ENCODE measurements at places on chromosomes 11 and 22.

DNA sequence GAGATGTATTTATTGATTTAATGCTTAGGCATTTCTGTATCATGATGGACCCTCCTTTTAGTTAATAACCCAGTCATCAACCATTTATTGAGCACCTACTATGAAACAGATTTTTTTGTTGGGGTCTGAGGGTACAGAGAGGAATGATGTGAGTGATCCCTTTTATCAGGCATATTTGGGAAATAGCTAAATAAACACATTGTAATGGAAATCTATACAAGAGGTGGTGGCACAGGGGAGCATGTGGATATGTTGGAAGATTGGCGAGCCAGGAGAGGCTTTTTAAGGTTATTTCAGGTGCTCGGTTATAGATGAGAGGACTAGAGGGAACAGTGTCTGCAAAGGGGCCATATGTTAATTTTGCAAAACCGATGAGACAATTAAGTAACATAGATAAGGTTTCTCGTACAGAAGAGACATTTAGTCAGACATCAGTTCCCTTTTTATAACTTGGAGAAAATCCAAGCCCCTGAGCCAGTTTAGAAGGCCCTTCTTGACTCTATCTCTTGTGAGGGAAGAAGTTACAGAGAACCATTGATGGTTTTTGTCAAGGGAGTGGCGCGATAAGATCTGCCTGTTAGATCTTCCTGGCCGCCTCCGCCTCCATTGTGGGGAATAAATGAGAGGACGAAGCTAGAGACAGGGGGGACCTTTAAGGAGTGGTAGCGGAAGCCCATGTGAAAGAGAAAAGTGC, 2.0 kb downstream of the ATXN10 start:
- DNase-seq = no peak

DNA sequence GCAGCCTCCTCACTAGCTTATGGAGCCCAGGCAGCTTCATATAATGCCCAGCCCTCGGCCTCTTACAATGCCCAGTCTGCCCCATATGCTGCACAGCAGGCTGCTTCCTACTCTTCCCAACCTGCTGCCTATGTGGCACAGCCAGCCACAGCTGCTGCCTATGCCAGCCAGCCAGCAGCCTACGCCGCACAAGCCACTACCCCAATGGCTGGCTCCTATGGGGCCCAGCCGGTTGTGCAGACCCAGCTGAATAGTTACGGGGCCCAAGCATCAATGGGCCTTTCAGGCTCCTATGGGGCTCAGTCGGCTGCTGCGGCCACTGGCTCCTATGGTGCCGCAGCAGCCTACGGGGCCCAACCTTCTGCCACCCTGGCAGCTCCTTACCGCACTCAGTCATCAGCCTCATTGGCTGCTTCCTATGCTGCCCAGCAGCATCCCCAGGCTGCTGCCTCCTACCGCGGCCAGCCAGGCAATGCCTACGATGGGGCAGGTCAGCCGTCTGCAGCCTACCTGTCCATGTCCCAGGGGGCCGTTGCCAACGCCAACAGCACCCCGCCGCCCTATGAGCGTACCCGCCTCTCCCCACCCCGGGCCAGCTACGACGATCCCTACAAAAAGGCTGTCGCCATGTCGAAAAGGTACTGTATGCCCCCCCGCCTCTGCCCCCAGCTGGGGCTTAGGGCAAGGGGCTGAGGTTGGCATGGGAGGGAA, 8.8 kb downstream of the RBM14 start:
- no peak for DNase-seq

DNA sequence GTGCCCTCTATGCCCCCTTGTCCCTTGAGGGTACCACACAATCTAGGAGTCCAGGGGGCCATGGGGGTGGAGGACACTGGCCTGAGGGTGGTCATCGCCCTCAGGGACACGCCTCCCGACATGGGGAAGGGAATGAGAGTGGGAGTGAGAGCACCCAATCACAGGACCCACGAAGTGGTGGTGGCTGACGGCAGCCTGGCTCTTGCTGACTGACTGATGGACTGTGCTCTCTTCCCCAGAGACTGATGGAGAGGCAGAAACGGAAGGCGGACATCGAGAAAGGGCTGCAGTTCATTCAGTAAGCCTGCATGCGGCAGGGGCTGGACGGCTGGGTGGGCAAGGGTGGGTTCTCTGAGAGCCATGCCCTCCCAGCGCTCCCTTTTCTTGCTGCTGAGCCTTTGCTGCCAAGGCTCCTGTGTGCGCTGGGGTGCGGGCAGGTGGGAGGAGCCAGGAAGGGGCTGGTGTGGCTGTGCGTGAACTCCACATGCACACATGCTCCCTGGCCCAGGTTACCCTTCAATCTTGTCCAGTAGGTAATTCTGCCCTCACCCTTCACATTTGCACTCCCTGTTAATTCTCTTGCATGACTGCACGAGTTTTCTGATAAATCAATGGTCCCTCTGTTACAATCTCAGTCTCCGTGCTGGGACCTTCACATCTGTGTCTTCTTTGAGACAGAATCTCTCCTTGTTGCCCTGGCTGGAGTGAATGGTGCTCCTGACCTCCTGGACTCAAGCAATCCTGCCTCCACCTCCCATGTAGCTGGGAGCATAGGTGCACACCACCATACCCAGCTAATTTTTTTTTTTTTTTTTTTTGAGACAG, 19.3 kb downstream of the ZC3H7B start:
- DNase-seq = no peak

- DNase-seq = no peak
Measured at GRCh38 chr22:31561970-31562369, 65.6 kb downstream of the SFI1 start.

DNA sequence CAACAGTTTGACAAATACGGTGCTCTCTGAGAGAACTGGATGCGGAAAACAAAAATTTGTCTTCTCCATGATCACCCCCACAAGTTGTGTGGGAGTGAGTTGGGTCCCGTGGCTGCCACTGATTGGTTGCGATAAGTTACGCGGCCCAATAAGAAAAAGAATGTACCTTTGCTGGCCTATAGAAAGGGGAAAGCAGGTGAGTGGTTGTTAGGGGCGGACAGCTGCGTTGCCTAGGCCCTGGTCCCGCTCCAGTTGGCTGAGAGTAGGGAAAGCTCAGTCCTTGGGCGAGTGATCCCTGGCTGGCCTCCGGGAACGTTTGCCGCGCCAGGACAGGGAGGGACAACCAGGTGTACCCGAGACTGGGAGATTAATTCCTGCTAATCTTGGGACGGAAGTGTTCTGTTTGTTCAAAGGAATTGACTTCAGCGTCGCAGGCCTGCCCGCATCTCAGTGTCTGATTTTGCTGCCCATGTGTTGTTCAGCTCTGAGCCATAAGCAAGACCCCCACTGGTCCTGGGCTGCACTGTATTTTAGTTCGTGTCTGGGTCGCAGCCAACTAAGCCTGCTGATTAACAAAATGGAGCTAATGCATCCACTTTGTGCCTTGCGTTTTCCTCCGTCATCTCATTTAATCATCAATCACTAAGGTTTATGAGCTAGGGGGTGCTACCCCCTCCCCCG, 773 bp upstream of the SYVN1 start:
- DNase-seq = peak; percentile 80

GRCh38 chr11:60777572-60777971, 7.6 kb upstream of the MS4A10 start:
- DNase-seq = no peak

GRCh38 chr11:26997378-26997777, 3.5 kb downstream of the FIBIN start:
- no peak for DNase-seq

- peak; percentile 77 for DNase-seq
Measured at GRCh38 chr22:45435544-45436139, 22.1 kb downstream of the RIBC2 start.

DNA sequence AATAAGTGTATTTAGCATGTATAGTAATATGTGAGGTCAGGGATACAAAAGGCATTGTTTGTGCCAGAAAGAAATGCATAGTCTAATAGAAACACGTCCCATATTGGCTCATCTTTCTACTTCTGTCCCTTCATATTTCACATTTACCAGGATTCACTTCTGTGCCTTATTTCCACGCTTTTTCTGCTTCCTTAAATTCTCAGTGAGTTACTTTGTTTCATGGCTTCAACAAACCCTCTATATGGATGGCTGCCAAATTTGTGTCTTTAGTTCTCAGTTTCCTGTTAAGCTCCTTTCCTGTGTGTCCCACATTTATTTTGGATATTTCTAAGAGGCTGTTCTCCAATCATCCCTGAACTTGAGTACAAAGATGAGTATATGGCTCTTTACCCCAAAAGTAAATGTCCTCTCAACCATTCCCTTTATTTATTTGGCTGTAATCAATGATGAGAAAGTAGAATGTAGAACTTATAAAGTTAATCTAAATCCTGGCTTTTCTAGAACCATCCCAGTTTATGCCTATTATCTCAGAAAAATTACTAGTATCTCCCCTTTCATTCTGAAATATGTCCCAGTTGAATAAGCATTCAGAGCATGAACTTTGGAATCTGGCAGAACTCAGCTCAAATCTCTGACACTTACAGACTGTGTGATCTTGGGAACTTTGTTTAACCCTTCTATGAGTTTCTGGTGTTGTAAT, 23.5 kb downstream of the OR8B12 start:
- DNase-seq = no peak

GRCh38 chr11:130631119-130631518, 182.7 kb downstream of the ADAMTS15 start:
- no peak for DNase-seq

DNA sequence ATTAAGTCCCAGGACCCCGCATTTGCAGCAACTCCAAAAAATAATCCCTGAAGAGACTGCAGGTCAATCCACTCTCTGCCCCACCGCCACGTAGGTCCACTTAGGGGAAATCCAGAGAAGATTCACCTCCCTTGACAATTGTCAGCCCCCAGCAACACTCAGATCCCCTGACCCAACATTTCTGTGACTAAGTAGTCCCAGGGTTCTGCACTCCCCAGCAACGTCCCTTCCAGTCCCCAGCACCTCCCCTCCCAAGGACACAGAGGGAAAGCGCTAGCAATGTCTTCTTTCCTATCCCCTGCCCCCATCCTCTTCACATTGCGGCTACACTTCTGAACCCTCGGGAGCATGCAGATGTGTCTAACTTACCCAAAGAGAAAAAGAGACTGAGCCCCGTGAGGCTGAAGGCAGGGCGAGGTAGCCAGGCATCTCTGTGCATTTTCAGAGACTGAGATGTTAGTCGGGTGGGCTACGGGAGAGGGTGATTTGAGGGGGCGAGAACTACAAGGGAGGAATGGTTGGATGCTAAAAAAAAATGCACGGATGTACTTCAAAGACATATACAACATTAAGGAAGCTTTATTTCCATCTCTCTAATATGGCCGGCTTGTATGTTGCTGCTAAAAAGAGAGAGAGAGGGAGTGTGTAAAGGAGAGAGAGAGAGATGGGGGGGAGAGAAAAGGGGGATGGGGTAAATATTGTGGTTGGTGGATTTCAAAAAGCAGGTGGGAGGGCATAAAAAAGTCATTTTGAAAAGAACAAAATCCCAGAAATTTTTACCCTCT, at the start of gene SCN2B:
TSS of gene SCN2B (minus strand) at position 647 of the 785 bp plus-strand sequence. CDS start at position 439, 208 bp downstream.
- no peak for DNase-seq

GRCh38 chr11:11400635-11401232, 47.7 kb upstream of the CSNK2A3 start:
- DNase-seq = no peak

DNA sequence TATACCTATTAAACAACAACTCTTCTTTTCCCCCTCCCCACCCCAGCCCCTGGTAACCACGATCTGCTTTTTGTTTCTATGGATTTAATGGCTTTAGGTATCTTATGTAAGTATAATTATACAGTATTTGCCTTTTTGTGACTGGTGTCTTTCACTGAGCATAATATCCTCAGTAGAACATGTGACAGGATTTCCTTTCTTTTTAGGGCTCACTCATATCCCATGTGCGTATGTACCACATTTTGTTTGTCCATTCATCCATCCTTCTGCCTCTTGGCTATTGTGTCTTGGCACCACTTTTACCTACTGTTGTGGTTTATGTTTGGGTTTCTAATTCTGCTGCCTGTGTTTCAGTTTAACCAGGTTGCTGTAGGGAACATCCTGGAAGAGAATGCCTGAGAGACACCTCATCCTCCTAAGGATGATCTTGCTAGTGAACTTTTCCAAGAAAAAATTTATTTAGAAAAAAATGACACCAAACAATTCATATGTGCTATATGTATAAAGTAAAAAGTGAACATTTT, 77.6 kb upstream of the SESN3 start:
- no peak for DNase-seq

DNA sequence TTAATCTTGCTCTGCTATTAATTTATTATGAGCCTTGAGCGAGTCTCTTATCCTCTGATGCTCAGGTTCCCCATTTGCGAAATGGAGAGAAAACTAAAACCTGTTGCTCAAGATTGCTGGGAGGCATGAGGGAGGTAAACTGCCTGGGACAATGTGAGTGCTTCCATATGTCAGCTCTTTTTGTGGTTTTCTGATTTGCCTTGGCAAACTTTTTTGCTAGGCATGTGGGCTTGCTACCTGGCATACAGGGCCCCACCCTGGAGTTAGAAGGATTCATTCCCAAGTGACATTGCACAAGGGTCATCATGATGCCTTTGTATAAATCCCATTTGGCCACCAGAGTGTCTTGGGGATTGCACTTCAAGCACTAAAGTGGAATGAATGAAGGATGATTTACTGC, 22.4 kb downstream of the TSPAN18 start:
- no peak for DNase-seq

GRCh38 chr11:77497368-77497767, 23.5 kb upstream of the PAK1 start:
- no peak for DNase-seq

DNA sequence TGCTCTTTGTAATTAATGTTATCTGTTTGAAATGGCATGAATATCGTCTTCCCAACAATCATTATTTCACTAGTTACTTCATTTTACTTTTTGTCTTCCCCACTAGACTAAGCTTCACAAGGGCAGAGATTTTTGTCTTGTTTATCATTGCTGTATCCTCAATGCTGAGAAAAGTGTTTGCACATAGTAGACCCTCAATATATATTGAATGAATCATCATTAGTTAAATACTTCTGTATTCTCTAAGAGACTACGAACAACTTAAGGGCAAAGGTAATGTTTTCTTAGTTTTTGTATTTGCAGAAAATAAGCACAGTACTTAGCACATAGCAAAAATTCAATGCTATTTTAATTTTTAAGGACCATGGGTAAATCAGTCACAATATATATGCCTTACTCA, 95.9 kb downstream of the CCDC73 start:
- DNase-seq = no peak

DNA sequence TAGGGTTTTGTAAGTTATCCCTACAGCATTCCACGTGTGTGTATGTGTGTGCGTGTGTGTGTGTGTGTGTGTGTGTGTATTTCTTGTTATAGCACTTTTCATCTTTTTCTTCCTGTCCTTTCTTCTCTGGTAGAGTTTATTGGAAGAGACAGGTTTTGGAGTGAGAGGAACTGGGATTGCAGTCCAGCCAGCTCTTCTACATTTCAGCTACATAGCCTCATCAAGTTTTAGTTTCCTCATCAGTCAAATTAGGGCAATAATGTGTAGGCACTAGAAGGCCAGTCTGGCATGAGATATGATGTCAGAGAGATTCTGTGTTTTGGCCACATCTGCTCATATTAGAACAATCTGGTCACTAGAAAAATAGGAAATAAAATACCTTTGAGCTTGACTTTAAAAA, 1283.5 kb upstream of the TENM4 start:
- DNase-seq = no peak

GRCh38 chr11:12074529-12075195, 35.7 kb upstream of the MICAL2 start:
- no peak for DNase-seq

Measured in activated naive CD4-positive, alpha-beta T cell treated with anti-CD3 and anti-CD28 coated beads, Interleukin-2, amount 50 U/mL, for 16 hours (primary cell).